Cerebellar nuclear complex (tissue), 1 donor: ENCODE measurements at places on chromosomes 2 and 18.

DNA sequence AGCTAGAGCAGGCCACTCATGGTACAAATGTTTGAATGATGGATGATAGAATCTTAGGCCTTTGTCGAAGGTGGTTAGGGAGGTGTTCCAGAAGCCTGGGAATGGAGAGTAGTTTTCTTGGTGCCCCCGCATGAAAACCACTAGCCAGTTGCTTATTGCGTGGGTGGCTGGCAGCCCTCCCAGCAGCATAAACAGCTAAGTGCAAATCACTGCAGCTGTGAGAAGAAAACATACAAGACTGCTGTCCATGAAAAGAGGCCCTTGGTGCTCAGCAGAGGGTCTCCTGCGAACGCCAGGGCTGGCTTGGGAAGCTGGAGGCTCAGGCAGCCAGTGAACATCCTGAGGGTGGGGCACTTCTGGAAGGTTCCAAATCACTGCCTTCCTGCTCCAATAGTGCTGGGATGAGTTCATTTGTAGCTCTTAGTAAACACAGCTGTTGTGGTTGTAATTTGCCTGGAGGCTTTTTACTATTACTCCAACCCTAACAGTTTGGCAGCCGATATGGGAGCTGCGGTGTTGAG lies 118.8 kb downstream of the MGAT5 start:
- no peak for DNase-seq

DNA sequence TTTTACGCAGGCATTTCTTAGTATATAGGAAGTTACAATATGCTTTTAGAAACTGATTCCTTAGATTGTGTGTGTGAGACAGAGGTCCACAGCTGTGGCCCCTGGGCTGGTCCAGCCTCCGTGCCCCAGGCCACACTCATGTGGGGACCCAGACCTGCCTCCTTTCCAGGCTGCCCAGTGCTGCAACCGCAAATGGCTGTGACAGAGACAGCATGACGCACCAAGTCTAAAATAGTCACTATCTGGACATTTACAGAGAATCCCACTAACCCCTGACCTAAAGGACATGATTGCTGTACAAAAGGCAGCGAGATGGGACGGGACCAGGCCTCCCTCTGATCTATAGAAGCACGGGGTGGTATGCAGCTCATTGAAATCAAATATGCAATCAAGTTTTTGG lies 152.2 kb downstream of the TMEM18 start:
- no peak for DNase-seq

GRCh38 chr2:233485726-233486125 lies 80.9 kb downstream of the USP40 start:
- DNase-seq: no peak

DNA sequence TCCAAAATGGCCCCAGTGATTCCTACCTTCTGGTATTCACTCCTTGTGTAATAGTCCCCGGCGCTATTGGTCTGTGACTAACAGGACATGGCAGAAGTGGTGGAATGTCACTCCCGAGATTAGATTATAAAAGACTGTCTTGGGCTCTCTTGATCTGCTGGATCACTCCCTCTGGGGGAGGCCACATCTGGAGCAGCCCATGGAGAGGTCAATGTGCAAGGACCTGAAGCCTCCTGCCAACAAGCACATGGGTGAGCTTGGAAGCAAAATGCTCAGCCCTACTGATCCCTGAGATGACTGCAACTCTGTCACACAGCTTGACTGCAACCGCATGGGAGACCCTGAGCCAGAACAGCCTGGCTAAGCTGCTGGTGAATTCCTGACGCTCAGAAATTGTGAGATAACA lies 94.3 kb upstream of the GLI2 start:
- no peak for DNase-seq

DNA sequence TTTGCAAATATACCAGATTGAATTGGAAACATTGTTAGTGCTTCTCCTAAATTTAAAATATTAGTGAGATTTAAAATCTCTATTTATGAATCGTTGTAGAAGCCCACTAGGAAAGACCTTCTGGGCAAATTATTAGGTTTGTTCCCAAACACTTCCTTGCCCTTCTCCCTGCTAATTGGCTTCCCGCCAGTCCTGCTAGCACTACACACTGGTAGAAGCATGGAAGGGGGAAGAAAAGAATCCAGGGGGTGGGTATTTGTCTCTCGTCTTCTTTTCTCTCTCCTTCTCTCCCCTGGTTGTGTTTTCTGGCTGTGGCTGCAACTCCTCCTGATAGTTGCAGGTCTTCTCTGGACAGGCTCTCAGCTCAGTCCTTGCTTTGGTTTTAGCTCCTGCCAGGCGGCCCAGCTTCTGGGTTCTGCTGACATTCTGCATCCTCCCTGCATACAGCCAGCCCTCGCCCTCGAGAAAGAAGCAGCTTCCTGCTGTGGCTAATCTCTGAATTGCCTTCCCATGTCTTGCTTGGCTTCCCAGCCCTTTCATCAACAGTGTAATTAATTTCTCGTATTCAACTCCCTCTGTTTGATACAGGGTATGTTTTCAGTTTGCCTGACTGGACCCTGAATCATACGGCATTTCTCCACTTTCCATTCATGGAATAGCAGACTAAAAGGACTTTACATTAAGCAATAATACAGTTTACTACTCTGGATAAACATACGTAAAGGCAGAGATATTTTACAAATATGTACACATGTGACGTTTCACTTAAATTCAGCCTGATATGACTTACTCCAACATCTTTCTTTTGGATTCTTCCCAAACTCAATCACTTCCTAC lies 6.9 kb upstream of the PARD3B start:
- DNase-seq: no peak

DNA sequence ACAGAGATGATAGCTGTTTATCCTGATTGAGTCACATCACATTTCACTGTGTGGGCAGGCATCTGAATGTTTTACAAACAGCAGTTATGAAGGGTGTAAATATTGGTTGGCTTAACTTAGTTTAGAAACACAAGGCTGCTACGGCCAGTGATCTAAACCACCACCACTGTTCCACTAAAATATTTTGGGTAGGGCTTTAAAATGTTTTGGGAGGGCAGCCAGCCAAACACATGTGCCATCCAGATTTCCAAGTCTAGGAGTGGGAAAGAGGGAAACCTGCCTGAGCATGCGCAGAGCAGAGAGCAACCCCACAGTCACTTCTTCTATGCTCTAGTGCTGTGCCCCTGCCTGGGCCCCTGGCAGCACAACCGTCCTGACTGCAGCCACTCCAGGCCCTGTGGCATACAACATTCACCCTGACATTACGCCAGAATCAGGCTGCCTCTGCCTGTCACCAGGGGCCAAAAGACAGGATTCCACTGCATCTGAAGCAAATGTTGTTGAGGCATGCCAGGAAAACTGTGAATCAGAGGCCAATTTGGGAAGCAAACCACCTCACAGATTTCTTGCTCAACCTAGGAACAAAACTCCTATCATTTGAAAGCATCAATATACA lies 74.8 kb upstream of the COL5A2 start:
- no peak for DNase-seq

- DNase-seq: no peak
Observed at GRCh38 chr2:130345611-130346010, 2.9 kb downstream of the IMP4 start.

DNA sequence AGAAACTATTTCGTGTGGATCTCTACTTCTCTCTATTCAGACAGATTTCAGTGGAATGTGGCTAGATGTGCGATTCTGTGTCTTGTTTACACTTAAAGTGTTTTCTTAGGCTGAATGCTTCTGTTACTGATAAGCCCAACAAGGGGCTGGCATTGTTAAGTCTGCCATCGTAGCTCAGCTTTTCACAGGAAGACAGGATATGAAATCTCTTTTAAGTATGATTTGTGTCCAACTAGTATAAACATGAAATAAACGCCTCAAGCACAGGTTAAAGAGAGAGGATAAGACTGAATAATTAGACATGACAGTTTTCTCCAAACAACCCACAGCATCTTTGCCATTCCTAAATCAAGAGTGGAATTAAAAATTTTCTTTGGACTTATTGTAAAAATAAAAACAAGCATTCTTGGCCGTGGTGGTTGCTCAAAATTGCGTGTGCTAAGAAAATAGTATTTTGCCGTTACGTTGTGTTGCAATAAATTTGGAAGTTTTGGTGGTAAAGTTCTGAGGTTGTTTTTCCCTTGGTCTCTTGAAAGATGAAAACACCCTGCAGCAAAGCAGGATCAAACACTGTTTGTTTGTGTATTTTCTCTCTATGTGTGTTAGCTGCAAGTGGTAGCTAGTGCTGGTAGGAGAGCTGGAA lies 1.0 kb downstream of the VIT start:
- no peak for DNase-seq

DNA sequence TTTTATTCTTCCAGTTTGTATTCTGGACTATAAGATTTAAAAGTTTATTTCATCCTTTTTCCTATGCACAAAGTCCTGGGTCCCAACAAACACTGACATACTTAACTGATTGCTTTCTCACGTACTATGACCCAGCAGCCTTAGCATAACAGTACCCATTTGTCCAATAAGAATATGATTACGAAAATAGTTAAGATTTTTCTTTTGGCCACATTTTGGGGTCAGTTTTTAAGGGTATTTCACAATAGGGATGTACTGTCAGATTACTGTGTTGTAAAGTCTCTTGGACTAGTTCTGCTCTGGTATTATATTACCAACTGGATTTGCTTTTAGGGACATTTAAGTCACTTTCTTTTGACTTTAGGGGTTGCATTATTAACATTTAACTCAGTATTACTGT lies 46.1 kb downstream of the TTC39C start:
- DNase-seq: no peak

DNA sequence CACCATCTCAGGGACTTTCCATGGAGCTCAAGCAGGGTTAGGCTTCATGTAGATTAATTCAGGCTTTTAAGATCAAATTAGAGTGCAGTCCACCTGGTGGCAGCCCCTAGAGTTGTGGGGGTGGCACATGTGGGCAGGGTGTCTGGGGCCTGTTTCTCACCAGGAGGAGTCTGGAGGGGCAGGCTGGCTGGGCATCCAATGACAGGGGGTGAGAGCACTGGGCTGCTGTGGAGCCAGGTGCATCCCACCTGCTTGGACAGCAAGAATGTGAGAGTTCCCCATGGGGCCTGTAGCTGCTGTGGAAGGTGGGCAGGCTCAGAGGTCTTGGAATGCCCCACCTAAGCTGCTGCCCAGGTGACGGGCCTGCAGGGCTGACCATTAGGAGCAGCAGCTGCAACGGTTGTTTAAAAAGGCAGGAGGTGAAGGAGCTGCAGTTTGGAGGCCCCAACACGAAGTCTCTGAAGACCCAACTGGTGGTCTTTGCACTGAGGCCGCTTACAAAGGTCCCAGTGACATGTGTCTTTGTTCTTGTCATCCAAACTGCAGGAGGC lies 686.3 kb upstream of the HS6ST1 start:
- DNase-seq: no peak

DNA sequence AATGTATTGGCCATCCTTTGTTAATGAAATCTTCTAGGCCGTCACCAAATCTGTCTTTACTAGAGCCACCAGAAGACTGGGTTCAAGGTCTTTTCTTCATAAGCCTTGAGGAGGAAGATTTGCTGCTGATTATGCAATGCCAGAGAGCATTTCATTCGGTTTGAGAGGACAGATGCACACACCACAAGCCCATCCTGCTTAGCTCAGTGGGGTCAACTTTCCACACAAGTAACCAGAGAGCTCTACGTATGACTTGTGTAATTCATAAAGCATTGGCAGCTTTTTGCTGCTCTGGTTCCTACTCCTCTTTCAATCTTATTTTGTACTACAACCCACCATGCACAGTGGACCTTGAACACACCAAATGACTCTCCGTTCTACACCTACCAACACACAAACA lies 106.9 kb downstream of the OSR1 start:
- DNase-seq: no peak

- no peak for DNase-seq
Observed at GRCh38 chr2:217314021-217314460, 454.2 kb upstream of the TNP1 start.

DNA sequence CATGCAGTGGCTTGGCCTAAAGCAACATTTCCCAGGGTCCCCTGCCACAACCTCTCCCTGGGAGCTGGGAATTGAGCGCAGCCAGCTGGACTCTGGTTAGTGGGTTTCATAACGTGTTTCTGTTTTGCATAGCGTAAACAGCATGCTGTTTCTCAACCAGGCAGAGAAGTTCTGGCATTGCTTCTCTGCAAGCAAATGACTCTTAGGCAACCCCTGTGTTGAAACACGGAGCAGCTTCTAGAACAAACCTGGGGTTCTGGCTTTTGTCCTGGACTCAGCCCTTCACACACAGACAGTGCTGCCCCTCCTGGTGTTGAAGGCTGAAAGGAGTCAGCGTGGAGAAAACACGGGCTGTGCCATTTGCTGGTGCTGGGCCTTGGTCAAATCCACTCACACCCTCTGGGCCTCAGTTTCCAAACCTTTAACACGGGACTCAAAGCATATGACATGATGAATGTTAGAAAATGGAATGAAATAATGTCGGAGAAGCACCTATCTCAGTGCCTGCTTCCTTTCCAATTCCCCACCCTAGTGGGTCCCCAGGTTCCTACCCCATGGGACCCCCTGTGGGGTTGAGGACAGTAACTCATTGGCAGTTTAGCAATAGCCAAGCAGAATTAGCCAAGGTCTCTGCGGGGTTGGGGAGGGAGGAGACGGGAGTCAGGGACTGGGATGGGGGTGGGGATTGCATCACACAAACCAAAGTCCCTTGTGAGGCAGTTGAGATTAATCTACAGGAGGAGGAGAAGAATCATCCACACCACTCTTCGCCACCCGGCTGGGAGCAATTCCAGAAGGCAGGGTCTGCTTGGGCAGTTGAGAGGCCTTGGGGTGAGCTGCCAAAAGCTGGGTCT lies 30.2 kb upstream of the IL1R2 start:
- no peak for DNase-seq

DNA sequence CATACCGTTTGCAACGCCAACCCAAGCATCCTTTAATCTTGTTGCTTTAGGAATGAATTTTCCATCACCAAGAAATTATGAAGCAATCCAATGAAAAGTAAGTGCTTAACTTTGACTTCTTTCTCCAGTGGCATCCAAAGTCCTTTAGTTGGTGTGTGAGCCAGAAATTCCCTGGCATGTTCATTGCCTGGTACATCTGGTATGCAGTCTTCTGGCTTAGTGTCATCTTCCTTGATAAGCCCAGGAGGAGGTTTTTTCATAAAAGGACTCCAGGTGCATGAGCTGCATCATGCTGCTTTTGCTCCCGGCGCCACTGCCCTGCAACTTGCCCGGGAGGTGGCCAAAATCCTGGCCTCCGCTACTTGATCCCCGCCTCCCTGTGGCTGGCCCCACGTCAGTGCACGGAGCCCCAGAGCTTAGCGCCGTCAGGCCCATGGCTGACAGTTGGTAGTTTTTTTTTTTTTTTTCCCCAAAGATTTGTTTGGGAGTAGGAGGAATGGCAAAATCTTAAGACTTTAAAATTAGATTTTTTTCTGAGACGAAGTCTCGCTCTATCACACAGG lies 58.7 kb downstream of the PUM2 start:
- no peak for DNase-seq

- DNase-seq: no peak
Observed at GRCh38 chr2:72442270-72442669, 294.6 kb upstream of the CYP26B1 start.

- no peak for DNase-seq
Observed at GRCh38 chr2:46535360-46535759, 56.0 kb downstream of the TMEM247 start.

- no peak for DNase-seq
Observed at GRCh38 chr2:174121612-174122011, 126.7 kb downstream of the OLA1 start.
